ENCODE measurements at places on chromosomes 7 and 10. TPM values are rescaled to one million over a fixed set of nuclear protein-coding genes. Genes with fewer than 3 reads are reported as not detected.

IQUB gene
- total RNA-seq = not detected

SLC13A1 gene
- total RNA-seq = not detected

ERCC6 gene
- 29.2 TPM for total RNA-seq

ZNF488 gene
- total RNA-seq = 0.08 TPM

FAM25A gene
- not detected for total RNA-seq

LRRC17 gene
- 0.15 TPM for total RNA-seq

SPDYE6 gene
- 0.13 TPM for total RNA-seq

PNLIP gene
- total RNA-seq = not detected

SORCS3 gene
- total RNA-seq = not detected

SLC39A12 gene
- not detected for total RNA-seq

GNAT3 gene
- not detected for total RNA-seq

LLCFC1 gene
- total RNA-seq = not detected

CRHR2 gene
- total RNA-seq = not detected

RAMP3 gene
- total RNA-seq = not detected

DENND2A gene
- total RNA-seq = not detected
